NCI-H510A treated with DMSO at 0.1 percent for 48 hours (cell line): ENCODE measurements at places on chromosomes 4 and X.

GRCh38 chrX:153922932-153923857 is 2.9 kb downstream of the ARHGAP4 start:
- no peak for DNase-seq

DNA sequence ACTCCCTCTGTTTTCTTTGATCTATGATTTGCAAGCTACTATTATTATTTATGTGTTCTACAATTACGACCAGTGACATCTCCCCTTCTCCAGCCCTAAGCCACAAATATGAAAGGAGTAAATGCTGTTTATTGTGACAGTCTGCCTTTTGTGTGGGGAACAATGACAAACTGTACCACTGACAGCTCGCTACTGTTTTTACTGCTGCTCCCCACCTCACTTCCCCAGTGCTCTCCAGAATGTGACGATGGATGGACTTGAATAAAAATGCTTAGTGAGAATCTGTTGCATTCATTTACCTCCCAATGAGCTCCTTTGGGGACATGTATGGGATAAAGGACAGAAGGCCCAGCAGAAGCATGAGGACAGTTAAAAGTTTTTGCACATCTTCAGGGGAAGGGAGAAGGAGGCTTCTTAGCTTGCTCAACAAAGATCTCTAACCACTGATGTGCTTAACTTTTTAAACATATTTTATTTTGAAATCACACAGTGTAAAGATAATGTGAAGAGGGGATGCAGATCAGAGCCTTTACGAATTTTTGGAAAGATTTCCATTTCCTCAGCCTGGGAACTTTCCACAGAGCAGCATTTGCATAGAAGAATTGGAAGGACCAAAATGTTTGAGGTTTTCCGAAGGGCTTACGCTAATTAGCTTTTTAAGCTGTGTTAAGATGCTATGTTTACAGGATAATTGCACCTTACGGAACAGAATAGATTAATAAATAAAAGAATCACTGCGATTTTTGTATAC is 485.1 kb upstream of the TENM3 start:
- no peak for DNase-seq

GRCh38 chrX:69501429-69501828 is 2.7 kb upstream of the NALF2 start:
- peak; percentile 7 for DNase-seq

DNA sequence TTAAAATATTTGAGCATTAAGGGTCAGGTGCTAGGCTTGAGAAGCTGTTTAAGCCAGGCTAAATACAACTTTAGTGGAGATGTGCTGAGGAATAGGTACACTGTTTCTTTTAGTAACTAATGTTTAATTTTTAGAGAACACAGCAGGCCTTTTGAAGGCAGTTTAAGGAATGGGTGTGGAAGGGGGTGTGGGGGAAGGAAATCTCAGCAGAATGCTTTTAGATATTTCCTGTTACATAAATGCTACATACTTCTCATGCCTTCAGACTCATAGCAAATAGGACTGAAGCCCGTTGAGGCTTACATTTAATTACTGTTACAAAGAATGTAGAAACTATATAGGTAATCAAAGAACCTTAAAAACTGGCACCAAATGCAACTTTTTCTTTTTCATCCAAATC is 66.3 kb downstream of the WWC2 start:
- no peak for DNase-seq

- no peak for DNase-seq
Measured at GRCh38 chr4:113697429-113697828, 64.1 kb downstream of the CAMK2D start.

- peak; percentile 20 for DNase-seq
Measured at GRCh38 chrX:56726605-56727004, 2.4 kb upstream of the NBDY start.

GRCh38 chrX:13167481-13168231 is 123.2 kb upstream of the FAM9C start:
- no peak for DNase-seq

- DNase-seq, result no peak
Measured at GRCh38 chr4:30860978-30861377, 140.8 kb downstream of the PCDH7 start.
